ENCODE measurements at places on chromosomes 16 and 17. TPM values are rescaled to one million over a fixed set of nuclear protein-coding genes. Genes with fewer than 3 reads are reported as not detected.

The CBX8 gene
- total RNA-seq: 4.6 TPM

The PLEKHG4 gene
- total RNA-seq: 22.7 TPM

DNA sequence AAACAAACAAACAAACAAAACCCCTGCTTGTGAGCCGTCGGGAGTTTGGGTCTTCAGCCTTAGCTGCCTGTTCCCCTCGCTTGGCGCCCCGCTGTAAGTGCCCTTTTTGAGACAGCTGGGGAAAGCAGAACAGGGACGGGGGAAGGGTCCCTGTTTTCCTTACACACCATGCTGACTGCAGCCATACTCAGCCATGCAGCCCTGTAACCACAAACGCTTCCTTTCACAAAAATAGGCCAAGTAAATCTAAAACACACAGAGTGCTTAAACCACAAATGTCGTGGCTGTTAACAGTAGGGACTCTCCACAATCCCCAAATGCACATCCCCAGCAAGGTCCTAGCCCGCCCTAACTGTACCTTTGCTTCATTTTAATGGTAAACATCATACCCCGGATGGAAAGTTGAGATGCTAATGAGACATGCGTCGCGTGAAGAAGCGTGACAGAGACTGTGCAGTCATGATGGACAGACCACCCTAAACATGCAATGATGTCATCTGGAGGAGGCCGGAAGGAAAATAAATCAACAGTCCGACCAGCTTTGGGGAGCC is 129.9 kb downstream of the MGAT5B start:
- peak; percentile 74 for DNase-seq

The TP53TG3C gene
- total RNA-seq: not detected

- no peak for DNase-seq
Observed at GRCh38 chr16:75341564-75342307, 90.3 kb upstream of the BCAR1 start.

Data from activated CD4-positive, alpha-beta memory T cell treated with anti-CD3 and anti-CD28 coated beads for 36 hours (primary cell).